ENCODE measurements at places on chromosomes 3 and 15. TPM values are rescaled to one million over a fixed set of nuclear protein-coding genes. Genes with fewer than 3 reads are reported as not detected.

LMAN1L gene
- not detected for total RNA-seq

OXTR gene
- 10.7 TPM for total RNA-seq

EPHA3 gene
- 1.7 TPM for total RNA-seq

DIPK2A gene
- 109 TPM for total RNA-seq
